ENCODE measurements at places on chromosomes 11 and 22. TPM values are rescaled to one million over a fixed set of nuclear protein-coding genes. Genes with fewer than 3 reads are reported as not detected.

The DRG1 gene
- polyA plus RNA-seq, result 68.7 TPM

The OR5D16 gene
- polyA plus RNA-seq, result not detected

The SLC1A2 gene
- 0.61 TPM for polyA plus RNA-seq

The CDKN1C gene
- polyA plus RNA-seq, result 197 TPM

The TSPAN4 gene
- 63.3 TPM for polyA plus RNA-seq

The OR51B5 gene
- not detected for polyA plus RNA-seq

The DGAT2 gene
- 3.8 TPM for polyA plus RNA-seq

DNA sequence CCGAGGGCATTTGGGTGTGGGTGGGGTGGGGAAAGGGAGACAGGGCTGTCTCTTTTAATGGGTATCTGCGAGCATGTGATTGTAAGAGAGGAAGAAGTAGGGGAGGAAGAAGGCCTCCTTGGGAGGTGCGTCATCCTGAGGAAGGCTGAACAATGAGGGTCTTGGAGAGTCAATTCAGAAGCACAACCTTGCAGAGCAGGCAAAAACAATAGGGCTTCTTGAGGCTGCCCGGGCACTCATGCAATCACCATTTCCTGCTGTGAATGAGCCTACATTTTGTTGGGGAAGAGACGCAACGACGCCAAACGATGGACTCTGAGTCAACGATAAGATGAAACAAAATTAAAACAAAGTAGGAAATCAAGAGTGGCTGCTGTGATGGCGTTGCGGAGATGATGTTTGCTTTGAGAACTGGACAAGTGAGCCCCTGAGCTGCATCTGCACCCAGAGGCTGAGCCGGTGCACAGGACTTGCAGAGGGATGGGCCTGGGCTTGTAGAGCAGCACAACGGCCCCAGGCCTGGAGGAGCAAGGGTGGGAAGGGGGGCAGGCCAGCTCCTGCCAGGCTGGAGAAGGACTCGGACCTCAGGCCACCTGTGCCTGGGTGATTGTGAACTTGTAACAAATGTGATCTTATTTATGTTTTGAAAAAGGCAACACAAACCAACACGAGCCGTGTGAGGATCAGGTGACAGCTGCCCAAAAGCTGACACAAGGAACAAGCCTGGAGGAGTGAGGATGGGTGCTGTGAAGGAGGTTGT, 92.3 kb upstream of the B3GAT1 start:
- no peaks in the 10 kb centered on the region for H3K4me1 ChIP-seq
- peaks cover 6% of the 10 kb centered on the region for H3K27me3 ChIP-seq
- no peaks in the 10 kb centered on the region for H3K36me3 ChIP-seq

GRCh38 chr22:49627217-49628181, 200.2 kb downstream of the BRD1 start:
- no peak overlapping the region for H3K4me3 ChIP-seq
- H3K27me3 ChIP-seq, result peaks cover 8% of the 10 kb centered on the region
- no peak for DNase-seq
- H3K4me1 ChIP-seq, result peaks cover 46% of the 10 kb centered on the region

DNA sequence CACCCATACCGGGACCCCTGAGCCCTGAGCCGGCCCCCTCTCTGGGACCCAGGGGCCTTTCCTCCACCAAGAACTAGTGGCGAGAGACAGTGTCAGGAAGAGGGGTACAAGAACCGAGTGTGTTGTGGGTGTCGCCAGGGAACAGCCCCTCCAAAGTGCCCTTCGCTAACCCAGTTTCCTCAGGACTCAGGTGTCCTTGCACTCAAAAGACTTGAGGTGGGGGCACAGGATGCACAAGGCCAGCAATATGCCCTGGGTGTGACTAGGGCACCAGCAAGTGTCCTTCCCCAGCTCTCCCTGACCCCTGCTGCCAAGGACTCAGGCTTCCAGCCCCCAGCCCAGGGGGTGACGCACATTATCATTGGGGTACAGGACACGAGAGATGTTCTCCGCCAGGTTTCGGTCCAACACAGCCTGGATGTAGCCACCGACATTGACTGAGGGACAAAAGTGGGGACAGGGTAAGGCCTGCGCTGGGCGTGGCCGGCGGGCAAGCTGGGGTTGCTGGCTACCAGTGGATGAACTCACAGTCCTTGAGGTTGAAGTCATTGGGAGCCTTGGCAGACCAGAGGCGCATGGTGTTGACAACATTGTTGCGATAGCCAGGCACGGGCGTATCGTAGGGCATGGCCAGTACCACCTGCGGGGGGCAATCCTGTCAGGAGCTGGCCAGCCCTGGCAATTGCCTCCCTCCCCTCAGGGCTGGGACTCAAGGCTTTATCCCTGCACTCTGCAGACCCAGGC, 4.7 kb downstream of the PYGM start:
- no peak overlapping the region for H3K4me3 ChIP-seq
- no peaks in the 10 kb centered on the region for H3K27me3 ChIP-seq
- no peak overlapping the region for H3K27ac ChIP-seq

- no peak for DNase-seq
- H3K4me1 ChIP-seq, result peaks cover 2% of the 10 kb centered on the region
Measured at GRCh38 chr22:40733919-40734318, 54.6 kb downstream of the MCHR1 start.

GRCh38 chr11:34292111-34292510, 65.7 kb downstream of the ABTB2 start:
- H3K36me3 ChIP-seq, result no peaks in the 10 kb centered on the region
- H3K27me3 ChIP-seq, result no peaks in the 10 kb centered on the region
- no peak overlapping the region for H3K4me3 ChIP-seq
- H3K4me1 ChIP-seq, result peaks cover 5% of the 10 kb centered on the region
- peak overlapping the region; percentile 29 for H3K27ac ChIP-seq

DNA sequence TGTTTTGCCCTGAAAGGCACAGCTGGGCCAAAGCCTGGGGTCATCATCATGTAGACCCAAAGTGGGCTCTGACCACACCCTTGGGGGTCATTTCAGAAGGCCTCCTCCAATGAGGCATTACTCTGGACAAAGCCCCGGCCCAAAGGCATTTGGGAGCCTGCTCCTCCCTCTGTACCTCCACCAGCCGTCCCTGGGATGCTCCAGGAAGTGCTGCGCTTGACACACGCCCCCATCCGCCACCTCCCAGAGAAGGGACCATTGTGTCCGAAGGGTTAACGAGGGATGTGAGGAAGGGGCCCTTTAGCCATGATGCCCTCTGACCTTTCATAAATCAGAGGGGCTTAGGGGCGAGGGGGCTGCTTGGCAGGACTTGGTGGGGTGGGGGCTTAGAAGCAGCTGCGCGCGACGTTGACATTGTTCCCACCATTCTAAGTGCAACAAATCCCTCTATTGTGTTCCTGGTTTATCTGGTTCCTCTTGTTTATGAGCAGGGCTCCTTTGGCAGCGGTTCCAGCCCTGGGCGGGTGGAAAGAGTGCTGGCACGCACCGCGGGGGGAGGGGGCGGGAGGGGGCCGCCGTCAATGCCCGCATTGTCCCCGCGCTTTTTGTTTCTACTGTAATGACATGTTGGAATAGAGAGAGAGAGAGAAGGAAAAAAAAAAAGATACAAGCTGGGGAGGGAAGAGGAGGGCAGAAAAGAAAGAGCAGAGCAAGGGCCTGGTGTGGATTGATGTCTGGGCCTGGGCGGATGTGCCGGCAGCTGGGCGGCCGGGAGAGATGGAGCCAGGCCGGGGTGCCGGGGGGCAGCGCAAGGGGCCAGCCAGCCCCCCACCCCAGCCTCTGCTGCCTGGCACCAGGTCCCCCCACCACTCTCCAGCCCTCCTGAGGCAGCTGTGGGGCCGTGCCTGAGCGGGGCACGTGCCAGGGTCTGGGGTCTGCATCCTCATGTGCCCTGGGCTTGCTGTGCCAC, 32.1 kb upstream of the SOX10 start:
- peaks cover 31% of the 10 kb centered on the region for H3K4me1 ChIP-seq
- no peak overlapping the region for H3K4me3 ChIP-seq
- peak overlapping the region; percentile 64 for H3K27ac ChIP-seq
- no peaks in the 10 kb centered on the region for H3K36me3 ChIP-seq

DNA sequence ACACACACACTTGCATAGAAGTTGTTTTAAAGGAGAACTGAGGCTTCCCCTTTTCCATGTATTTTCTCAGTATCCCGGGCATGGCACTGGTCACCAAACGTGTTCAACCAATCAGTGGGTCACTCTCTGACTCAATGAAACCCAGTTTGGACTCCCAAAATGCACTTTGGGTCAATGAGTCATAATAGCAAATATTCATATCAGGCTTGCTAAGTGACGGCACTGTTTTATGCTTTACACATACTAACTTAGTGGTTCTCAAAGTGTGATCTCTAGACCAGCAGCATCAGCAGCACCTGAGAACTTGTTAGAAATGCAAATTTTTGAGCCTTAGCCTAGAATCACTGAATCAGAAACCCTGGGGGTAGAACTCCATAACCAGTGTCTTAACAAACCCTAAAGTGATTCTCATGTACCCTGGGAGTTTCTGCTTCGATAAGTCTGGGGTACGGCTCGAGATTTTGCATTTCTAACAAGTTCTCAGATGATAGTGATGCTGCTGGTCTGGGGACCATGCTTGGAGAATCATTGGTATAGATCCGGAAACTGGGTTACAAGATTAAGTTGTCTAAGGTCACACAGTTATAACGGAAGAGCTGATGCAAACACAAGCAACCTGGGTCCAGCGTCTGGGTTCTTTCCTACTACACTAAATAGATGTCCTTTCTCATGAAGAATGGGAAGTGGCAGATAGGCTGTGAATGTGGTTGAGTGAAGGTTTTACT, 35.6 kb downstream of the ETS1 start:
- no peak for DNase-seq
- H3K27me3 ChIP-seq, result peaks cover 19% of the 10 kb centered on the region
- H3K4me1 ChIP-seq, result peaks cover 36% of the 10 kb centered on the region
- H3K27ac ChIP-seq, result peak overlapping the region; percentile 25
- H3K4me3 ChIP-seq, result no peak overlapping the region
- H3K36me3 ChIP-seq, result no peaks in the 10 kb centered on the region

DNA sequence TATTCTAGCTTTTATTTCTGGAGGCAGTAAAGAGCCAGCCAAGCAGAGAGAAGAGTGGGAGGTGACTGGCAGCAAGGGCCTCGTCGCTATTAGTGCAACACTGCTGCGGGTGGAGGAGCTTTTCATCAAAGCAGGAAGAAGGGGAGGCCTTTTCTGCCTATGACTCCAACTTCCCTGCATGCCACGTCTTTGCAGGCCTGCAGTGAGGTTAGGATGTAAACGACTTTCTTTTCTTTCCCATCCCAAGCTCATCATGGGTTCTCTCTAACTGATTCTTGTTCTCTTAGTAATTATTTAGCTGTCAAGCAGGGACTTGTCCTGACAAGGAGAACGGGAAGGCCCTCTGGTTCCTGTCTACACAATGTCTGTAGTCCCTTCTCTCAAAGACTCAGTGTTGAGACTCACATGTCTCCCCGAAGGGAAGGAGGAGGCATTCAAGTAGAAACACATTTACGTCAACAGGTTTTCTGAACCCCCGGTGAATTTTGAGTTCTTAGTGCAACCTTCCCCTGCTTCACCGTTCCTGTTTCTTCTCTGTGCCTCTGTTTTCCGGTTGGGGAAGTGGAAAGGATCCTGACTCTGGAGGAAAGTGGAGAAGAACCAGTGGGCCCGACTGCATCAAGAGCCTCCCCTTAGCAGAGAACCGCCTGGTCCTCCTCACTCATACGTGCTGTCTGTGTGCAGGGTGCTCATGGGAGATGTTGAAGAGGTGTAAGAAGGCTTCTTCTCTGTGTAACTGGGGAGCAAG, 56.9 kb downstream of the PACS1 start:
- no peak overlapping the region for H3K4me3 ChIP-seq
- peaks cover 11% of the 10 kb centered on the region for H3K4me1 ChIP-seq
- peak overlapping the region; percentile 91 for H3K27ac ChIP-seq
- no peaks in the 10 kb centered on the region for H3K36me3 ChIP-seq
- DNase-seq, result peak; percentile 92

DNA sequence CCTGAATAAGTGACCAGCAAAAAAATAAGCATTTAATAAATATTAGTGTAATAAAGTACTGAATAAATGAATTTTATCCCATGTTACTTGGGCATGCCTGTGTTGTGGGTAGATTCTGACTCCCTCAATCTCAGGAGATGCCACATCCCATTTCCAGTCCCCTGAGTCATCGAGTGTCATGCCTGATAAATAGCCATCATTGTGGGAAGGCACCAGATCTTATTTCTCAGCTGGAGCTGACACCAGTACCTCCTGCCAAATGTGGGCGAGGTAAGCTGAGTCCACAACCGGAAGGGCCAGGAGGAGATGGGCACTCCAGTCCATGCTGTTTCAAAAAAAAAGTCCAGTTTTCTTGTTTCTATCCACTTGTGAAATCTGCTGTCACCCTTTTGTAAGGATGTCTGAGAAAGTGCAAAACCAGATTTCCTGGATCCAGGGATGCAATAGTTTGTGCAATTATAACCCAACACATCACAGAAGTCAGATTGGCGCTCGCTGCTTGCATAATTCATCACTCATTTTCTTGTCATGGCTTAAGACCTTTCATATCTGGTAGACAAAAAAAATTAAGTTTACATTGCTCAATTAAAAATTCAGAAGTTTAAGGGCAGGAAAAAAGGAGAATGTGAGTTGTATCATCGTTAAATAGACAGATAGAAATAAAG, 311.6 kb downstream of the MIAT start:
- no peak overlapping the region for H3K4me3 ChIP-seq
- no peak for DNase-seq
- peaks cover 8% of the 10 kb centered on the region for H3K27me3 ChIP-seq
- no peak overlapping the region for H3K27ac ChIP-seq
- no peaks in the 10 kb centered on the region for H3K4me1 ChIP-seq

GRCh38 chr11:94151903-94152677, 23.4 kb downstream of the PANX1 start:
- H3K4me1 ChIP-seq, result peaks cover 32% of the 10 kb centered on the region
- H3K27me3 ChIP-seq, result no peaks in the 10 kb centered on the region
- H3K4me3 ChIP-seq, result no peak overlapping the region
- peak overlapping the region; percentile 35 for H3K27ac ChIP-seq

- H3K4me3 ChIP-seq, result no peak overlapping the region
- peaks cover 22% of the 10 kb centered on the region for H3K4me1 ChIP-seq
- no peaks in the 10 kb centered on the region for H3K27me3 ChIP-seq
- H3K27ac ChIP-seq, result peak overlapping the region; percentile 79
- DNase-seq, result peak; percentile 100
- peaks cover 2% of the 10 kb centered on the region for H3K36me3 ChIP-seq
Measured at GRCh38 chr11:76339221-76339620, 41.7 kb downstream of the THAP12 start.

- no peaks in the 10 kb centered on the region for H3K36me3 ChIP-seq
- H3K27ac ChIP-seq, result no peak overlapping the region
- H3K27me3 ChIP-seq, result no peaks in the 10 kb centered on the region
Measured at GRCh38 chr11:102757823-102758549, 22.4 kb downstream of the MMP10 start.

DNA sequence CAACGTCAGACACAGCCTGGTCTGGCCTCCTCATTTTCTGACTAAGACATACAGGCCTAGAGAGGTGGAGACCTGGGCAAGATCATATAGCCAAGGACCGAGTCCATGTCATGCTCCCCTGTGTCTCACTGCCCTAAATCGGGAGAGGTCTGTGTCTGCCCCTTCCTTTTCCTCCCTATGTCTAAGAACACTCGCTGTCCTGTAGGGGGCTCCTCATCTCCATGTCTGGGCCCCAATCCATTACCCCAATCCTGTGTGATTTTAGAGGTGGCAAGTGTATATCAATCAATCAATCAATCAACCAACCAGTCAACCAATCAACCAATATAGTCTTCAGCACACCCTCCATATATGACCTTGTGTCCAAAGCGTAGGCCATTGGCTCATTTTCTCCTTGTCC, 125.7 kb downstream of the KIRREL3 start:
- H3K4me3 ChIP-seq, result no peak overlapping the region
- peaks cover 2% of the 10 kb centered on the region for H3K27me3 ChIP-seq
- no peak for DNase-seq

Data from muscle of leg (tissue), 16 donors.